Suprapubic skin (tissue), 4 donors: ENCODE measurements at places on chromosomes 5 and 9.
A peak's percentile ranks its signal among the peaks of the same experiment; 100 is the strongest.

DNA sequence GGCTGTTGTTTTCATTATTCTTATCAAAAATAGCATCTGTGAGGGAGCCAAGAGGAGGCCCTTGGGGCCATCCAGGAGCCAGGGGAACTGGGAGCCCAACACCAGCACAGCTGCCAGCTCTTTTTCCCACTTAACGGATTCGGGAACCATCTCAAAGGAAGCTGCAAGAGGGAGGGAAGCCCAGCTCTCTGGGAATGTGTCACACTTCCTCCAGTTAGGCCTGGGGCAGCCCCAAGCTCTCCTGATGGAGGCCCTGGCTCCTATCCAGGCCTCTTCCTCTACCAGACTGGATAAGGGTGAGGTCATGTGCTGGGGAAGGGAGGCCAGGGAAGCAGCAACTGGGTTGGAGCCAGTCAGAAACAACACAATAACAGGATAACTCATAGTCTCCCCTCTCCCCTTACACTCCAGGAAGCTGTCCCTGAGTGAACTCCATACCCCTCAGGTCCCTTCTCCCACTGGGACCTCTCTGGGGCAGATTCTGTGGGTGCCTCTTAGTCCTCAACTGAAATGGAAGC is 12.7 kb downstream of the CSF2 start:
- DNase-seq = no peak

DNA sequence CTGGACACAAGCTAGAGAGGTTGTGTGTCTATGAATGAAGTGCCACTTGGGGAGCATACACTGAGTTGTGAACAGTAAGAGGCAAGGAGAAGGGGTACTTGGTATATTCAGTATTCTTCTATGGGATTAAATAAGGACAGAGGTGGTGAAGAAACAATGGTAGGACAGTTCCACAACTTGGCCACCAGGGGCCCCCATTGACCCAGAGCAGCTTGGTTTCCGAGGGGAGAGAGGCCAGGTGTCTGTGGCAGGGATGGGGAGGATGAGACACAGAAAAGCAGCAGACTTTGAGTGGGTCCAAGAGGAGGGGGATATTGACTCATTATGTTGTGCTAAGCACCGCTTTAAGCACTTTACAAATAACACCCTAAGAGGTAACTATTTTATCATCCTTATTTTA is 220.6 kb downstream of the MELK start:
- DNase-seq = no peak

- DNase-seq = no peak
Measured at GRCh38 chr5:86175224-86175623, 442.5 kb upstream of the COX7C start.

GRCh38 chr9:129637673-129638439 is 4.1 kb downstream of the ASB6 start:
- DNase-seq = no peak

DNA sequence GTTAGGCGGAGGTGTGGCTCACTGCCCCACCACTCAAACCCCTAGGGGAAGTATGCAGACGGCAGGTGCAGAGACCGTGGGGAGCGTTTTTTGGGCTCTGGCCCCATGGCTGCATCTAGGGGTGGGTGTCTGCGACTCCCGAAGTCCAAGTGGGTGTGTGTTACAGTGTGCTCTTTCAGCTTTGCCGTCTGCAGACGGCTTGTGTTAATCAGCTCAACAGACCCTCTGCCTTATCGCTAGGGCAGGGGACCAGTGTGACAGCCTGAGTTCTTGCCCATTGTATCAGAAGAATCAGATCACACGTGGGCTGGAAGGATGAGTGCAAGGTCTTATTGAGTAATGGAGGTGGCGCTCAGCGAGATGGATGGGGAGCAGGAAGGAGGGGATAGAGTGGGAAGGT is 162.8 kb downstream of the ENC1 start:
- no peak for DNase-seq

GRCh38 chr5:107806271-107806670 is 135.5 kb upstream of the EFNA5 start:
- no peak for DNase-seq

GRCh38 chr5:95668216-95668615 is 14.6 kb downstream of the SPATA9 start:
- no peak for DNase-seq

- peak; percentile 61 for DNase-seq
Measured at GRCh38 chr5:176781638-176782570, 28.5 kb upstream of the UNC5A start.

- DNase-seq = no peak
Measured at GRCh38 chr9:94933511-94933828, 207.0 kb downstream of the AOPEP start.

DNA sequence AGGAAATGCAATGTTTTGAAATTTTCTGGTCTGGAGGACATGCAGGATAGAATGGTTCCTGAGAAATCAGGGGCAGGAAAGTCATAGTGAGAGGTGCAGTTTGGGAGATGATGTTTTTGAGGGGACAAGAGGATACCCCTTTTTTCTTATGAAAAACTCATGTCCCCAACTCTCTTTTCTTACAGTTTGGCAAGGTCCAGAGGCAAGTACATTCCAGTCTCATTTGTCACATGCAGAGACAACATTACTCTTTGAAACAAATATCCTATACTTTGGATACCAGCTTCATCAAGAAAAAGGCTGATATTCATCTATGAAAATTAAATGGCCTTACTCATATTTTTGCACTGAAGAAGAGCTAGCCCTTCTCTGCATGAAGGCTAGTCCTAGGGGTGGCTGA is 48.2 kb downstream of the EQTN start:
- DNase-seq = no peak

DNA sequence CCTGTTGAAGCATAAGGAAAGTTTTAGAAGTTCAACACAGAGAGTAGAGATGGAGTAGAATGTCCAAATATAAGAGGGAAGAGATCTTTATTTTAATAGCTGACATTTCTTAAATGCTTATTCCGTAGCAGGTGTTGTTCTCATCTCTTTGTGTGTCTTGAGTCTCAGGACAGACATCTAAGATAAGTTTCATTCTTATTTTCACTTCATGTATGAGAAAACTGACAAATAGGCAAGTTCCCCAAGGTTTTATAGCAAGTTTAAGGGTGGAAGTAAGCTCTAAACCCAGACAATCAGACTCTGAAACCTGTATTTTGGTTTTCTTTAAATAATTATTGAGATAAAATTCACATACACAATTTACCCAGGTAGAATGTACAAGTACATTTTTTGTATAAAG is 228.4 kb upstream of the PPP1R2B start:
- no peak for DNase-seq

- no peak for DNase-seq
Measured at GRCh38 chr5:113205807-113206206, 229.0 kb downstream of the TSSK1B start.

GRCh38 chr9:80163889-80164288 is 592.1 kb downstream of the TLE4 start:
- no peak for DNase-seq

- DNase-seq = no peak
Measured at GRCh38 chr9:110050925-110051355, 157.0 kb downstream of the C9orf152 start.

GRCh38 chr5:31029925-31030324 is 163.6 kb upstream of the CDH6 start:
- DNase-seq = no peak

DNA sequence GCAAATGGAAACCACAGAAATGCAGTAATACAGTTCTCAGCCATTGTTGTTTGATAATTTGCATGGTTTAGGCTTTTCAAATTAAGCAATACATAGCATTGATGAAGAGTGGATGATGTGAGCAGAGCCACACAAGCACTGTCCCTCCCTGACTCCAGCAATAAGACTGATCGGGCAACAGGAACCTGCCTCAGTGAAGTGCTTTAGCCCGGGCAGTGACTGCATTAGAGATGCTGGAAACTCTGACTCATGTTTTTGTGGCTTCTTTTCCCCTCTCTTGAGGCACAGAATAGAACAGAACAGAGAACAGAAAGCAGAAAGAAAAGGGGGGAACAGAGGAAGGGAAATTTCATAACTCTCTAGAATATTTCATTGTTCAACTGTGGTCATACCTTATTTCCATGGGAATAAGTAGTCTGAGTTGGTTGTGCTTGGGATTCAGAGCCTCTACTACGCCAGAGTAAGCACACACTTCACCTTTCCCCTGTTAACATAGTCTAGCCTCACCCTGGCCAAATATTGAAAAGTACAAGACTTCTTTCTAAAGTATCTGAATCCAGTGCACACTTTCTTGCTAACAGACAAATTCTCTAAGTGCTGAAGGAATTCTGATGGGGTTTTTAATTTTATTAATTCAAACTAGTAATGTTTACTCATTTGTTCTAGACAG is 164.8 kb upstream of the VCAN start:
- DNase-seq = no peak

GRCh38 chr5:139954462-139954861 is 88.6 kb downstream of the NRG2 start:
- DNase-seq = no peak

DNA sequence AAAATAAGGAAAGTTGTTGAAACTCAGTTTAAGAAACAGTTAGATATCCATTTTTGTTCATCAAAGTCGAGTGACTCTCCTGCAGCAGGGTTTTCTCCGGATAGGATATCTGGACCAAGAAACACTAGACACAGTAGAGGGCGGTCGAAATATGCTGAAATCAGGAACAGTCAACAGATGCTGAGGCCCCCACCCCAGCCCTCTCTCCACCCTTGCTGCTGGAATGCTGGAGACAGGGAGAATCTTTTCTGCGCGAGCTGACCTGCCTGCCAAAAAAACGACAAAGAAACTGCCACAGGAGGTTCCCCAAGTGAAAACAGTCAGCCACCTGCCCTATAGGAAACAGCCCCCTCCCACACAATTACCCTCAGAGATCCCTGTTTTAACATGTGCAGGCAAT is 4.3 kb upstream of the IL13 start:
- no peak for DNase-seq

GRCh38 chr5:118017536-118017935 is 970.8 kb downstream of the DTWD2 start:
- DNase-seq = no peak

DNA sequence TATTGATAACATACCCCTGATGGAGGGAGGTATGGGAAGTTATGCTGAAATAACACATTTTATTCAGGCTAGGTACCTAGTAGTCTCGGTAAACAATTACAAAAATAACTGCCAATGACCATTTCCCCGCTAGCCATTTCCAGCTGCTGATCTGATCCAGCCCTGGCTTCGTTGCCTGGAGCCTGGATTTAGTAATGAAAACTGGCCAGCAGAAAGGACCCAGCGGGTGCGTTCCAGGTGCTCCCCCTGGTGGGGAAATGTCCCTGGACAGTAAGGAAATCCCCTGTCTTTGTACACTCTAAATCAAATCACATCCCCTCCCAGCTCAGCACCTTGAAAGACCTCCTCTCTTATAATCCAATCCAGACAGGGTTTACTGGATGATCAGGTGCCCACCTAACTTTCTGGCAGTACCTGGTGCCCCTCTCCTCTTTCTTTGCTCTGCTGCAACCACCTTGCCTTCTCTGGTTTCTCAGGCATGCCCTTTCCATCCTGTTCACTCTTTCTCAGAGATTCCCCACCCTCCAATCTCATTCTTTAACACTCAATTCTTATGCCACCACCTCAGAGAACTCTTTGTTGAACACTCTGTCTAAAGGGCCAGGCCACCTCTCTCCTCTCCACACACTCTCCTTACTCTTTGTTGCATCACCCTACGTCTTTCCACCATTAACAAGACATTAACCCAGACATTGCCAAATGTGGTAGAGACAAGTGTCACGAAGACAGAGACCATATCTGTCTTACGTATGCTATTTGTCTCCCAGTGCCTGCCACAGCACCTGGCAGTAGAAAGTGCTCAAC is 50.1 kb upstream of the SMAD5 start:
- no peak for DNase-seq

DNA sequence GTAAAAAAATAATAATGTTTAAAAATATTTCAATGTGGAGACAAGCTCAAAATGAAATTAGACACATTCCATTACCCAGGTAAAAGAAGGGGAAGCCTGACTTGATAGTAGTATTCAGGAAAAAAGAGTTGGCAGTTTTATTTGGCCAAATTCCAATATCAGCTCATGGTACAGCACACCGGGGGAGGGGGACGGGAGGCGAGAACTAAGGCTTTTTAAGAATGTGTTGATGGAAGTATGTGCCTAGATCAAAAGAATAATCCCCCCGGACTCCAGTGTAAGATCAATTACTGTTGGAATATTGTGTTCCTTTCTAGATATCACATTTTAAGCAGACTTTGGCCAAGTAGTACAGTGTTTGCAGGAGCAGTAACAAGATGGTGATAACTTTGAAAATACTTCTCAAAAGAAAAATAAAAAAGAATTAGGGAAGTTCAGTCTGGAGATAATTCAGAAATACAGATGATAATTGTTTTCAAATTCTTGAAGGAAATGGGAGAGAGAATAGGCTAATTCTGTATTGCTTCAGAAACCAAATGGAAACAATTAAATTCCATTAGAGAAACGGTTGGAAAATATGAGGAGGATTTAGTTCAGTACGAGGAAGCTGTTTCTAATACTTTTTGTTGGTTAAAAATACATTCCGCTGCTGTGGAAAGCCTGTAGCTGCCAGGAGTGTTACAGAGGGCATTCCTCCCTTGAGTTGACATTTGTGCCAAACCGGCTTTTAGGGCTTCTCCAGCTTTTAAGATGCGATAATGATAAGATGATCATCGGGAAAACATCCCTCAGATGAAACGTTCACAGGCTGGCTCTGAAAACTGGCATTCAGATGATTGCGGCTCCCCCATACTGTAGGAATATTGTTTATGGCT is 98.1 kb upstream of the ERBIN start:
- DNase-seq = no peak

DNA sequence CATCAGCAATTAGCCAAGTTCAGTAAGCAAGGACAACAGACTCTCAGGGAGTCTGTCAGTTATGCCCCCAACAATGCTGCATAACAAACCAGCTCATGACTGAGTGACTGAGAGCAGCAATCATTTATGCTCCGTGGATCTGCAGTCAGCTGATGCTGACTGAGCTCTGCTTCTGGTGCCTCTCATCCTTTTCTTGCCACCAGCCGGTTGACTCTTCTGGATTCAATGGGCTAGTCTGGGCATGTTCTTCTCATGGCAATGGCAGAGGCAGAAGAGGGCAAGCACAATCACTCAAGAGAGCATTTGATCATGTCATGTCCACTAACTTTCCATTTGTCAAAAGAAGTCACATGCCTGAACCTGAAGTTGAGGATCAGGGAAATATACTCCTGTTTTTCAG is 157.0 kb upstream of the NTRK2 start:
- no peak for DNase-seq

DNA sequence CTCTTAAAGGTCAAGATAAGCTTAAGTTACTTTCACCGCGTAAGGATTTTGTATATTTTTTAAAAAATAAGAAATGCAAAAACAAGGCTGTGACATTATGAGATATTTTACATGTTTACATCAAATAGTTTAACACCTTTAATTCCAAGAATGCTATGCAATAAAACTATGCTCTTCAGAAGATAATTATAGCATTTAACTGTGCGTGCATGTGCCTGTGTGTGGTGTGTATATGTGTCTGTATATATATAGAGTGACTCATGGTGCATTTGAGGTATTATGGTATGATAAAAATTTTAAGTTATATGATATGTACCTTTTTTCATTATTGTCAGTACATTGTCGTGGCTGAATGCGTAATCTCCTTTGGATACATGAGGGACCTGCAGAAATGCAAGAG is 539.3 kb downstream of the PDE4D start:
- no peak for DNase-seq

- no peak for DNase-seq
Measured at GRCh38 chr9:93235300-93235960, 51.5 kb downstream of the WNK2 start.
